ENCODE measurements at places on chromosomes 11 and 22.
A peak's percentile ranks its signal among the peaks of the same experiment; 100 is the strongest.

- DNase-seq: no peak
These were observed 595 bp downstream of the TRIM66 start for GRCh38 chr11:8681837-8682302.

DNA sequence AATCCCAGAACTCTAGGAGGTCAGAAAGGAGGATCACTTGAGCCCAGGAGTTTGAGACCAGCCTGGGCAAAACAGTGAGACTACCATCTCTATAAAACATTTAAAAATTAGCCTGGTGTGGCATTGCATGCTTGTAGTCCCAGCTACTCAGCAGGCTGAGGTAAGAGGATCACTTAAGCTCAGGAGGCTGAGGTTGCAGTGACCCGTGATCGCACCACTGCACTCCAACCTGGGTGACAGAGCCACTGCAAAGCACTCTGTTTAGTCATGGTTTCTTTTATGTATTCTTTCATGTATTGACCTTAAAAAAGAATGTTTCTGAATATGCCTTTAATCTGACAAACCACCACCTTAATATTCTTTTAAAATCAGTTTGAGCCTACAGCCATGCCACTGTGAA is 52.2 kb downstream of the BIRC2 start:
- DNase-seq: no peak

GRCh38 chr11:995044-995751 is 41.3 kb downstream of the MUC6 start:
- DNase-seq: no peak

DNA sequence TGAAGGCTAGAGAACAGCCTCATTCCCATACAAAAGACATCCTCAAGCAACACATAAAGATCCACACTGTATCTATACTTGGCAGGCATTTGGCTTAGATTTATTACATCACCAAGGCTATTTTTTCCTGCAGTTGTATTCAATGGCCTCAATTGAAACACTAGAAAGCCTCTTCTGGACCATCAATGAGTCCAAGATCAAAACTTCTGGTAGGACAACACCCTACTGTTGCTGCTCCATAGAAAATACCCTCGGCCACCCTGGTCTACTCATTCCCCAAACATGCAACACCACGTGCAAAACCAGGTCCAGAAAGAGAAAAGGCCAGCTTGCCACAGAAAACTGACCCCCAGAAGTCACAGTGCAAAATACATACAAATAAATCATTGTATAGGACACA is 56.9 kb upstream of the CADM1 start:
- peak; percentile 22 for DNase-seq

DNA sequence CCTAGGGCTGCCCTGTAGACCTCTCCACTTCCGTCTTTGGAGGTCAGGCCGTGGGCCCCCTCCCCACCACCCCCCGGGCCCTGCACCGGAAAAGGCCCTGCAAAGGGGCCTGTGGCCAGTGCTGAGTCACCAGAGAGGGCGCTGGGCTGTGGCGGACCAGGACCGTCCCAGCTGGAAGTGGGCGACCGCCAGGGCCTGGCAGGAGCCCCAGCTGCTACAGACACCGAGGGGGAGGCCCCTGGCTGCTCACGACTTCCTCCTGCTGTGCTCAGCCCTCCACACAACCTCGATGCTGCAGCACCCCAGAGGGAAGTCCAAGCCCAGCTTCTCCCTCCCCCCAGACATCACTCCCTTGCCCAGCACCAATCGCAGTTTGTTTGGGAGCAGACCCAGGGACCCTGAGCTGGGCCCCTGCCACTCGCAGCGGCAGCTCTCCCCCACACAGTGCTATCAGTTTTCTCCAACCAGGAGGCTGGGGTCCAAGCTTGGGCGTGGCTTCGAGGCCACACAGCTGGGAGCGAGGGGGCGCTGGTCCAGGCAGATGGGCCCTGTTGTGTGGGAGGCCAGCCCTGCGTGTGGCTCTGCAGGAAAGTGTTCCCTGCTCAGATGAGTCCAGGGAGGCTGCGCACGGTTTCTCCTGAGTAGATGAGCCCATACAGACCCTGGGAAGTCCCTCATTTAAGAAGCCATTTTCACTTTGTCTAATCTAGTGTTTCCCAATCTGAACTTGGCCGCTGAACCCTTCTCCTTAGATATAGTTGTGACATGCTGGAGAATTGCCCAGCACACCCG is 5.6 kb upstream of the SH3BP1 start:
- DNase-seq: peak; percentile 79

GRCh38 chr11:112225753-112226061 is 521 bp upstream of the PTS start:
- DNase-seq: no peak

DNA sequence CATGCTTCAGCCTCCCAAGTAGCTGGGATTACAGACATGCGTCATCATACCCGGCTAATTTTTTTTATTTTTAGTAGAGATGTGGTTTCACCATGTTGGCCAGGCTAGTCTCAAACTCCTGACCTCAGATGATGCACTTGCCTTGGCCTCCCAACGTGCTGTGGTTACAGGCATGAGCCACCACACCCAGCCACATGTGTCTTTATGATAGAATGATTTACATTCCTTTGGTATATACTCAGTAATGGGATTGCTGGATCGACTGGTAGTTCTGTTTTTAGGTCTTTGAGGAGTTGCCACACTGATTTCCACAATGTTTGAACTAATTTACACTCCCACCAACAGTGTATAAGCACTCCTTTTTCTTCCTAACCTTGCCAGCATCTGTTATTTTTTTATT is 276.2 kb downstream of the METTL15 start:
- DNase-seq: no peak

Measured in pons (tissue), 1 donor.